ENCODE measurements at places on chromosomes 4 and X.

- DNase-seq: no peak
Measured at GRCh38 chr4:44221407-44221806, 227.2 kb downstream of the KCTD8 start.

DNA sequence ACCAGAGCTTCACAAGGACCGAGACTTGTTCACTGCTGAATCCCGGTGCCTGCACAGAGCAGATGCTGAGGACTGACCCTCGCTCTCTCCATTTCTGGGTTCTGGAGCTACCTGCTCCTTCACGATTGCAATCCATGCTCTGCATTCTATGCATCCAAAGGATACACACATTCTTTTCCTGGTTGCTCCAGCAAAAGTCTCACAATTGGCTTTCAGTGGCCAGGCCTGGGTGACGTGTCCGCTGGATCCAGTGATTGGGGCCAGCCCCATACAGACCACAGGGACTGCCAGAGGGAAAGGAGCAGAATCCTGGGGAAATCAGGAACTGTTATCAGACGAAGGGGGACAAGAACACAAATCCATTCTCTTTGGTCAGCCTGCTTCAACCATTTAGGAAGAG lies 14.9 kb upstream of the CDKN2AIP start:
- DNase-seq: no peak

GRCh38 chr4:15354371-15355297 lies 73.2 kb upstream of the C1QTNF7 start:
- no peak for DNase-seq

DNA sequence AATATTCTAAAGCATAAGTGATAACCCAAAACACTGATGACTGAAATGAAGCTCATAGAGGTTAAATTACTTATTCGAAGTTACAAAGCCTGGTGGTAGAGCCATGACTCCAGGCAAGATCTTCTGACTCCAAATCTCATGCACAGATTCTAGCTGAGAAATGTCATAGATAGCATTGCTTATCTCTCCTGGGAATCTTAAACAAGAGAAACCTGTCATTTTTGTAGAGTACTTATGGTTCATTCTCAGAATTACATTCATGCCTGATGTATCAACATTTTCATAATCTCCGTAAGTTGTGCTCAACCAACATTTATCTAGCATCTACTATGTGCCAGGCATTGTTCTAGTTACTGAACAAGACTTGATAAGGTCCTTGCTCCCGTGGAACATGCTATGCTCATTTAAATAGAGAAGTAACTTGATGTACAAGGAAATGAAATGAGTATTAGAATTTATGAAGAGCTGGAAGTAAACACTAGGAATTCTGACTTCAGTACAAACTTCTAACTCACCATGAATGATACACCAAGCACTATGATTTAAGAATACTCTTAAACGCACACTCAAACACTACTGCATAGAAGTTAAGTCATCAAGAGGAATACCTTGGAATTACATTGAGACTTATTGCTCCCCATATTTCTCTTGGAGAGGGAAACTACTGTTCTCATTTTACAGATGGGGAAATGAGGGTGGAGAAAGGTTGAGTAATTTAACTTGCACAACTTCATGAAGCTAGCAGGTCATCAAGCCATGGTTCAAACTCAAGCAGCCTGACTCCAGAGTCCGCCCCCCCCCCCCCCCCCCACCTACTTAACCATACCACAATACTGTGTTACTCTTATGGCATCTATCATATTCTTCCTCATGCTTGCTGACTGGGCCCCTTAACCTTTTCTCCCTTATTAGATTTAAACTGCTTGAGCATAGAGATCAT lies 45.4 kb downstream of the MBNL3 start:
- no peak for DNase-seq

GRCh38 chr4:169658975-169659715 lies 38.8 kb downstream of the CLCN3 start:
- peak; percentile 4 for DNase-seq

DNA sequence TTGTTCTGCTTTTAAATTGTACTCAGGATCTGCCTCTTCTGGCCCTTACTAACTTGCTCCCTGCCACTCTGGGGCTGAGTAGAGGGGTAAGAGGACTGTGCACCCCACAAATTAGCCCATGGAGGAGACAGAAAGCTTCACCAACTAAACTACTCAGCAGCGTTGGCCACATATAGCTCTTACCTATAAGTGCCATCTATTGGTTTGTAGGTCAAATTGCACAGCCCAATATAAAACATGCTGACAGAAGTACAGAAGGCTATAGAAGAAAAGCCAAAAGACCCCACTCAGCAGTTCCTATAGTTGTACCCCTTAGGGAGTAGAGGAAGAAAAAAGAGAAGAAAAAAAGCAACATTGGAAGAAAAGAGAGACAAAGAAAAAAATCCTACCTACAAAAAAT lies 341.2 kb upstream of the FMR1 start:
- no peak for DNase-seq

GRCh38 chr4:99468889-99469288 lies 33.7 kb upstream of the ADH7 start:
- no peak for DNase-seq

DNA sequence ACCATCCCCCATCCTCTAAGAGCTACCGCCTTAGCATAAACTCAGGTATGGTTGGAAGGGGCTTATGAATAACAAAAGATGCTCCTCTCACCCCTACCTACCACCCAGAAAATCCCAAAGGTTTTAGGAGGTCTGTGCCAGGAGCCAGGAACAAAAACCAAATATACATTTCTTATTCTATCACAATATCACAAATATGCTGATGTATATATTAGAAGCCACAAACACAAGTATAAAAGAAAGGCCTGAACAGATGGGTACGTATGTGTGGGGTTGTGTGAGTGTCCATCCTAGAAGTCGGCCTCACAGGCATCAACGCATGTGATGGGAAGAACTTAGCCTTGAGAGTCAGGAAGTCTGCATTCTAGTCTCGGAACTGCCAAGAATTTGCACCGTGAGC lies 8.7 kb upstream of the ANXA5 start:
- DNase-seq: no peak

- no peak for DNase-seq
Measured at GRCh38 chrX:32644476-32645245, 566.7 kb downstream of the DMD start.

GRCh38 chrX:13687203-13687602 lies 1.7 kb upstream of the RAB9A start:
- no peak for DNase-seq

DNA sequence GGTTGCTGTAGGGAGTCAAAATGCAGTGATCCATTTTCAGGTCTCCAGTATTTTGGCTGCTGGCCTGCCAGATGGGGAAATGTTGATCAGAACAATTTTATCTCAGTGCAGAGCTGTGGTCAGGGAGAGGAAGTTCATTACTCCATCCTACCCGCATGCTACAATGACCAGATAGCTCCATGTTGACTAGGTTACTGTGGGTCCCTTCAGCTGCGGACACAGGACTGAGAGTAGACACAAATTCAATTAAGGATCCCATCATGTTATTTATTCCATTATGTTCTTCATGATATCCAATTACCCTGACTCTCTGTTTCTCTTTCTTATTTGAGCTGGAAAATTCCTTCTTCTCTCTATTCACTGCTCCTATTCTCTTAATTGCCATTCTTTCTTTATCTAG lies 16.3 kb downstream of the SYNPO2 start:
- no peak for DNase-seq
